ENCODE measurements at places on chromosomes 7 and 10.

DNA sequence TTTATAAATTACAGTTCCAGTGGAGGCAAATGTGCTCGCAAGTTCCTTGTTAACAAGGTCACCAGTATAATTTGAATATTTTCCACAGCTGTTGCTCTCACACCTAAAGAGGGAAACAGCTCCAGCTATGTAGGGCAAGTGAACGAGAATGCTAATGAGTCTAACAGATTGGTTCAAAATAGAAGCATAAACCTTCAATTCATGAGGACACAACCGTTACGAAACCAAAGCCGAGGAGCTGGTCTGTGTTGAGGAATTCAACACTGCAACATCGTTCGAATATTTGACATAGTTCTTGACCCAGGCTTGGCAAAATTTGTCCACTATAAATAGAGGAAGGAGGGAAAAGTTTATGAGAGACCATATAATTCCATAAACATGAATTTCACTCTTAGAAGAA lies 161.3 kb downstream of the KLF6 start:
- no peak for DNase-seq

- no peak for DNase-seq
These were observed 104.6 kb upstream of the INSIG1 start for GRCh38 chr7:155192961-155193640.

GRCh38 chr7:151113344-151114150 lies 27.3 kb downstream of the AGAP3 start:
- DNase-seq: peak; percentile 83

DNA sequence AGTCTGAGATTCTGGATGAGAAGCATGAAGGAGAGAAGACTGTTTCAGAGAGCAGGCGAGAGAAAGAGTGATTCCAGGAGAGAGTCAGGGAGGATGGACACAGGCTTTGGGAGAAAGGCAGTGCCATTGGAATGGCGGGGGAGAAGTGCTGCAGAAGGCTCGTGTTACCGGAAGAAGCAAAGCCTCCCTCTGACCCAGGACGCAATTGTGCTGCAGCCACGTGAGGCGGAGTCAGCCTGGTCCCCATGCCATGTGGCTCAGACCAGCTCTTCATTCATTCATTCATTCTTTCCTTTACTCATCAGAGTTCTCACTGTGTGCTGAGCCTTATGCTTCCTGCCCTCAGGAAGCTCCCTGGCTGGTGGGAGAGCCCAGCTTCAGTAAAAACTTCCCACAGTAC lies 49.2 kb upstream of the COL13A1 start:
- no peak for DNase-seq

DNA sequence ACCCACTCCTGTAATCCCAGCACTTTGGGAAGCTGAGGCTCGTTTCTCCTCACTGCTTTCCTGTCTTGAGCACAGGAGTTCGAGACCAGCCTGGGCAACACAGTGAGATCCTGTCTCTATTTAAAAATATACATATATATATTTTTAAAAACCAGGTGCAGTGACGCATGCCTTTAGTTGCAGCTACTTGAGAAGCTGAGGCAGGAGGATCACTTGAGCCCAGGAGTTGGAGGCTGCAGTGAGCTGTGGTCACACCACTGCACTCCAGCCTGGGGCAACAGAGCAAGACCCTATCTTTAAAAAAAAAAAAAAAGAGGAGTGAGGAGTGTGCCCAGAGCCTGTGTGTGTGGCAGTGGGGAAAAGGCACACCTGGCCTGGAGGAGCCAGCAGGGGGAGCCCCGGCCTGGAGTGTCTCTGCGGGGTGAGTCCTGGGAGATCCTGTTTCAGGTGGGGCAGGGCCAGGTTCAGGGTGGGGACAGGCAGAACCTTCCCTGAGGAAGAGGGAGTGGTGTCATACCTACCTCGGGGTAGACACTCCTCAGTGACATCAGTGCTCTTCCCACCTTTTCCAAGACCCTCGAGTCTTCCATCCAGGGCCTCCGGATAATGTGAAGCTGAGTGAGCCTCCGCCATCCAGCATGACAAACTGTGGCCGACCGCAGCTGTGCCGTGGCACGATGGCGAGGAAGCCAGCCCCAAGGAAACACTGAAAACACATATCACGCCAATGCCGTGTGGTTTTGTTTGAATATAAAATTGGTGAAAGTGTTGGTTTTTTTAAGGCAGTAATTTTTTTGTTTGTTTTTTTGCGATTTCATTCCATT lies 9.0 kb upstream of the ARPC1B start:
- peak; percentile 72 for DNase-seq

GRCh38 chr7:158419238-158419785 lies 168.3 kb downstream of the PTPRN2 start:
- no peak for DNase-seq

DNA sequence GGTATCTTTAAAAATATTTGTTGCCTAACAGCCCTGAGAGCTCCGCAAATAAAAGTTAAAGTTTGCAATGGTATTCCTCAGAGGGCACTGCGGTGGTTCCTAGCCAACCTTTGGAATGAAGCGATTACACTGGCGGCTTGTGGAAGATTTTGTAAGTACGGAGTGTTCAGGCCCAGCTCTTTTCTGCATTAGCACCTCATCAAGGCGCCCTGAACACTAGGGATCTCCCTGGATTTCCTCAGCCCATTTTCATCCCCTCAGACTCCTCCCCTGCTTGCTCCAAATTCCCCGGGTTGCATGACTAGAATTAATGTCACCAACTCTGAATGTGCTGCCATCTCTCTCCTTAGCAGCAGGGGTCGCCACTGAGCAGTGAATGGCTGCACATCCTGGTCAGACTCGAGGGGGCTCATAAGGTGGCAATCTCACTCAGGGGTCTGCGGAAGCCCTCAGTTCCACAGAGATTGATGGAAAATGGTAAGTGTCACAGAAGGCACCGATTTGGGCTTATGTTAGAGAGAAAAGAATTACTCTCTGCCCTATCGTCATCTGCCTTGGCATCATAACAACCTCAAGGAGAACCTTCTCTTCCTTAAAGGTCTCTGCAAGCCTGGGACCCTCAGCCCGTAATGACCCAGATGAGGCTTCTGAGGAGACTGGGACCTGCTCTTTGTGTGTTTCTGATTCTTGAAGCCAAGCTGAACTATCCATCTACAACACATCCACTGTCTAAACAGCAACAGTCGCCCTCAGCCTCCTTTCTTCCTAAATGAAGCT lies 262.8 kb upstream of the AOAH start:
- no peak for DNase-seq

GRCh38 chr10:69568472-69569395 lies 4.5 kb downstream of the NEUROG3 start:
- DNase-seq: no peak

- peak; percentile 74 for DNase-seq
These were observed 4.7 kb upstream of the SHH start for GRCh38 chr7:155816996-155817395.

- DNase-seq: no peak
These were observed 651.5 kb downstream of the TNS3 start for GRCh38 chr7:46930366-46930765.

DNA sequence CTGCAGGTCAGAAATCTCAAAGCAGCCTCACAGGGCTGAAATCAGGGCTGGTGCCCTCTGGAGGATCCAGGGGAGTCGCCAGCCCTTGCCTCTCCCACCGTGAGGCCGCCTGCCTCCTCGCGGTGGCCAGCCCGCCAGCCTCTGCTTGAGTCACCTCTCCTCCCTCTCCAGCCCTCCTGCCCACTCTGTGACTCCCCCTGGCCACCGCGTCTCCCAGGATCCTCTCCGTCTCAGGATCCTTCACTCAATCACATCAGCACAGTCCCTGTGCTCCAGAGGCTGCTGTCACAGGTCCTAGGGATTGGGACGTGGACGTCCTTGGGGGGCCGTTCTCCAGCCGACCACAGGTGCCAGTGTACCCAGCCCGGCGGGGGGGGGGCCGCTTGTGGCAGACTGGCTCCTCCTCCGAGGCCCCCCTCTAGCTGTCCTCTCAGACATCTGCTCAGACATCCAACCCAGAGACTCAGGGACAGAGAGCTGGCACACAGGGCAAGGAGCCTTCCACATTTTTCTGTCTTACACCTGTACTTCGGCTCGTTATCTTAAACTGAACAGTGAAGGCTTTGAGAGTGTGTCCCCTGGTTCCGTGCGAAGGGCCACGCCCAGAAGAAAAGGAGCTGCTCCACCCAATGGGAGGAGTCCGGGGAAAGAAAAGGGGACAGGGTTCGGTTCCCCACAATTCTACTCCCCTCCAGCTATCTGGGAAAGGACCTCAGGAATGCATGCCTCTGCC lies 9.4 kb upstream of the PPP2R2D start:
- DNase-seq: no peak

All from upper lobe of left lung (tissue), 6 donors.